ENCODE measurements at places on chromosomes 11 and 22.

GRCh38 chr11:59076876-59077571, 9.1 kb upstream of the GLYATL1B start:
- no peak for DNase-seq

DNA sequence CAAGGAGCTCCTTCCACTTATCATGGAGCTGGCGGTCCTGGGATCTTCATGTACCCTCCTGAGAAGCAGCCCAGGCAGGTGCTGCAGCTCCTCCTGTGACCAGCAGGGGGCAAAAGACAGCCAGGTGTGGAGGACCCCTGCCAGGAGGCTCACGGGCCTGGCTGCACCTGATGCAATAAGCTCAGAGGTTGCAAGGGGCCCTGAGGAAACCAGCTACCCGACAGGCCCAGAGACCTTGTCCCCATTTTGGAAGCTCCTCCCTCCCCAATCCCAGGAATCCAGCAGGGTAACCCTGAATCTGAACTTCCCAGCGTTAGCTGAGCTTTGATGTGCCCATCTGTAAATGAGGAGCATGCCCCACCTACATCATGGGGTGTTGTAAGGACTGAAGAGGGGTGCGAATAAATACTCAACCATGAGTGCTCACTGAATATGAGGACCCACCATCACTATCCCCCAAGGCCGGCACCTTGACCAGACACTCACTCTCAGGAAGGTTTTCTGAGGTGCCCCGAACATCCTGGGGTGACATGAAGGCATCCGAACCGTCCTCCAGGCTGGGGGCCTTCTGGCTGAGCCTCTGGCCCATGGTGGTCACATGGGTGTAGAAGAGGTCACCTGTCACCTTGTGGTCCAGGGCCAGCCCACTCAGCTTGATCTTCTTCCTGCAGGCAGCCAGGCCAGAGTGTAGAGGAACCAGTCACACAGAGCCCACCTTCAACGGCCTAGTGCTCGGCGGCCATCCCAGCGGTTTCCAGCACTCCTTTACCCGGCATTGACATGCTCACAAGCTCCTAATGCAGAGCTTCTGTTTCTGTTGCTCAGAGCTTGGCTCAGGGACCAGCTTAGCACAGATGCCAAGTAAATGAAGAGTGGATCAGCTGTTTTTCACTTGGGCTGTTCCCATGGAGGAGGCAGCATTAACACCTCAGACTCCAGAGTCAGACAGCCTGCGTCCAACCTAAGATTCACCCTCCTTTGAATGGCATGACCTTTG, 21.7 kb downstream of the SLC43A1 start:
- peak; percentile 82 for DNase-seq

DNA sequence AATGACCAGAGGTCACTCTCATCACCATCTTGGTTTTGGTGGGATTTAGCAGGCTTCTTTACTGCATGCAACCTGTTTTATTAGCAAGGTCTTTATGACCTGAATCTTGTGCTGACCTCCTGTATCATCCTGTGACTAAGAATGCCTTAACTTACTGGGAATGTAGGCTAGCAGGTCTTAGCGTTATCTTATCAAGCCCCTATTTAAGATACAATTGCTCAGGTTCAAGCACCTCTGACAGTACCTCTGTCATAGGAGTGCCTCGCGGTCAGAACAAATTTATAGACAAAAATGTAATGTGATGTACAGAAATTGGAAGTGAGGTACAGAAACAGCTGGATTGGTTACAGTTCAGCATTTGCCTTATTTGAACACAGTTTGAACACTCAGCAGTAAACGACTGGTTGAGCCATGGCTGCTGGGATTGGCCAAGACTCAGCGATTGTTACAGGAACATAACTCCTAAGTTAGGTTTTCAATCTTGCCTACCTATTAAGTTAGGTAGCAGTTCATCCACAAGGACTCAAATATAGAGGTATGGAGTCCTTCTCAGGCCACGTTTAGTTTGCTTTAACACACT, 16.1 kb upstream of the TMEM123 start:
- DNase-seq = no peak

- DNase-seq = no peak
Observed at GRCh38 chr11:770642-771616, 6.4 kb downstream of the GATD1 start.

DNA sequence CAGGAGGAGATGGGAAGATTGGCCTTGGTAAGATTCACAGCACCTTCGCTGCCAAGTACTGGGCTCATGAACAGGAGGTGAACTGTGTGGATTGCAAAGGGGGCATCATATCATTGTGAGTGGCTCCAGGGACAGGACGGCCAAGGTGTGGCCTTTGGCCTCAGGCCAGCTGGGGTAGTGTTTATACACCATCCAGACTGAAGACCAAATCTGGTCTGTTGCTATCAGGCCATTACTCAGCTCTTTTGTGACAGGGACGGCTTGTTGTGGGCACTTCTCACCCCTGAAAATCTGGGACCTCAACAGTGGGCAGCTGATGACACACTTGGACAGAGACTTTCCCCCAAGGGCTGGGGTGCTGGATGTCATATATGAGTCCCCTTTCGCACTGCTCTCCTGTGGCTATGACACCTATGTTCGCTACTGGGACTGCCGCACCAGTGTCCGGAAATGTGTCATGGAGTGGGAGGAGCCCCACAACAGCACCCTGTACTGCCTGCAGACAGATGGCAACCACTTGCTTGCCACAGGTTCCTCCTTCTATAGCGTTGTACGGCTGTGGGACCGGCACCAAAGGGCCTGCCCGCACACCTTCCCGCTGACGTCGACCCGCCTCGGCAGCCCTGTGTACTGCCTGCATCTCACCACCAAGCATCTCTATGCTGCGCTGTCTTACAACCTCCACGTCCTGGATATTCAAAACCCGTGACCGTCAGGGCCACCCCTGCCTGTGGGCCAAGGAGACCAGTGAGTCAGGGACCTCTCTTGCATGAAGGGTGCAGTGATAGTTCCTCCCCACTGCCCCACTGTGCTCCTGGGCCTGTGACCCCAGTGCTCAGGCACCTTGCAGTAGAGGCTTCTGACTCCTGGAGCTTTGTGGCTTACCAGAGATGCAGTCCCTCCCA, 83.6 kb downstream of the BCR start:
- peak; percentile 21 for DNase-seq

DNA sequence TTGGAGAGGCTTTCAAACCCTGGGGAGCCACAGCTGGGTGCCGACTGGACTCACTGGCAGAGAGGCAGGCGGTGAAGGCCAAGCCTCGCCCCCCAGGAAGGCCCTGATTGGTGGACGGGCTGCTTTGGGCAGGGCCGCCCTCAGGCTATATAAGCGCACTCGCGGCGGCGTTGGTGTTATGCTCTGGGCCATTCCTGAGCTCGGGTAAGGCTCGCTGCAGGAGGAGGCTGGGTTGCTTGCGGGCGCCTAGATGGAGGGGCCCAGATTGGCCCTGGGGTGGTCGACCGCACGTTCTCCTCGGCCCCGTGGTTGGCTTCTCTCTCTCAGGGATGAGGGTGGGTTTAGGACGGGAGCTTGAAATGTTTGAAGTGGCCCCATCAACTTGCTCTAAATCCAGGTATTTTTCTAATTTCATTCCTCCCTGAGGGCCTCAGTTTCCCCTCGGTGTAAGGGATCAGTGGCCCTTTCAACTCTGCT, at the start of gene SPDYC:
SPDYC (plus strand) TSS at position 176 of the 477 bp plus-strand sequence. CDS start 1,125 bp downstream, outside the sequence.
- no peak for DNase-seq

DNA sequence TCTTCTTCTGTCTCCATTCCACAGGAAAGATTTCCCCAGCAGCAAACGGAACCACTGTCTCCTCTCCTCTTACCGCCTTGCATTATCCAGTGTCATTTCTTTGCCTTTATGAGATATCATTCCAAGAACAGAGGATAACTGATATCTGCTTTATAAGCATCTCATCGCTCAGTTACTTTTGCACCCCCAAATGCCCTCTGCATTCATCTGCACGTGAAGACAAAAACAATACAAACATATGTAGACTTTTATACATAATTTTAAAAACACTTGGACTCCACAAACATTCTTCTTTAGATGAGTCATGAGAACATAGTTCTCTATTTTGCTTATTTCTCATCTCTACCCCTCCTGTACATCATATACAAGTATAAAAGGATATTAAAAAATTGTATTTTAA, 512 bp upstream of the OR51T1 start:
- no peak for DNase-seq

DNA sequence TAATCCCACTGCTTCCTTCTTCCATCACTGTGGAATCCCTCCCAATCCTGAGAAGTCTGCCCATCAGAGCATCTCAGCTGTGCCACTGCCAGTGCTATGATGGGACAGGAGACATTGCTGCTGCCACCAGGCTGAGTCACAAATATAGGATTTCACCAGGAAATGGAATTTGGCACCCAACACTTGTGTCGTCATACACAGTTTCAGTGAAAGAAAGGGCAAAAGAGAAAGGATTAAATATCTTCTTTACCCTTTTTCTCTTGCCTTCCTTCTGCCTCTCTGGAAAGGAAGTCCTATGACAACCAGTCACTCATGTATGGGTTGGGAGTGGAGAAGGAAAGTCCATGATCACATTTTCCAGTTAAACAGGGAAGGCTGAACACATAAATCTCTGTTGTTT, 133.4 kb downstream of the SPON1 start:
- DNase-seq = no peak

GRCh38 chr22:25711491-25711890, 30.5 kb upstream of the MYO18B start:
- DNase-seq = no peak

DNA sequence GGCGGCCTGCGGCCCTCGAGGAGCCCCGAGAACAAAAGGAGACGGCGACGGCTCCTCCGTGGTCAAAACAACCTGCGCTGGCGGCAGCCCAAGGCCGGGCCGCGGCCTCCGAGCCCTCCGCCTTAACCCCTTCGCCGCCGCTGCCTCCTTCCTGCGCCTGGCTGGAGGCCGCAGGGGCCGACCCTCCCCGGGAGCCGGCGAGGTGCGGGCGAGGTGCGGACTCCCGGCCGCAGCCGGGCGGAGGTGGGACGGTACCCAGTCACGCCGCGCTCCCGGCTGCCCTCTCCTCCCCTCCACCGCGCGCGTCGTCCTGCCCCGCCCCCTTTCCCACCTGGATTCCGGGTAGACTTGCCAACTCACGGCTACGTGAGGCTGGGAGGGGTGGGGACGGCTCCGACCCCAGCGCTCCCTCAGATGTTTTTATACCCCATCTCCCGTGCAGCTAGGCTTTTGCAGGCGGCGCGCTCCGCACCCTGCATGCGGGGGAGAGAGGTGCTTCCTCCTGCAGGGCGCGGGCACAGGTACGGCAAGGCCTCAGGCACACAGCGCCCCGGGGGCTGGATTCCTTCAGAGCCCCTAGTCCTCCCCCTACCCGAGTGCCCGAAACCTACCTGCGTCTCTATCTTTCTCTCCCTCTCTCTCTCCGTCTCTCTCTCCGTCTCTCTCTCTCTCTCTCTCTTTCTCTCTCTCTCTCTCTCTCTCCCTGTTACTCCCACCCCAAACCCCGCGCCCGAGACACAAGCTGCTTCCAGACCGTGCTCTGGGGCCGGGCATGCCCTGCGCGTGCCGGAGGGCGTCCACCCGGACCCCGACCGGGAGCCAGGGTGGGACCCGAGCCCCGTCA, 2.0 kb downstream of the PDGFB start:
- no peak for DNase-seq

DNA sequence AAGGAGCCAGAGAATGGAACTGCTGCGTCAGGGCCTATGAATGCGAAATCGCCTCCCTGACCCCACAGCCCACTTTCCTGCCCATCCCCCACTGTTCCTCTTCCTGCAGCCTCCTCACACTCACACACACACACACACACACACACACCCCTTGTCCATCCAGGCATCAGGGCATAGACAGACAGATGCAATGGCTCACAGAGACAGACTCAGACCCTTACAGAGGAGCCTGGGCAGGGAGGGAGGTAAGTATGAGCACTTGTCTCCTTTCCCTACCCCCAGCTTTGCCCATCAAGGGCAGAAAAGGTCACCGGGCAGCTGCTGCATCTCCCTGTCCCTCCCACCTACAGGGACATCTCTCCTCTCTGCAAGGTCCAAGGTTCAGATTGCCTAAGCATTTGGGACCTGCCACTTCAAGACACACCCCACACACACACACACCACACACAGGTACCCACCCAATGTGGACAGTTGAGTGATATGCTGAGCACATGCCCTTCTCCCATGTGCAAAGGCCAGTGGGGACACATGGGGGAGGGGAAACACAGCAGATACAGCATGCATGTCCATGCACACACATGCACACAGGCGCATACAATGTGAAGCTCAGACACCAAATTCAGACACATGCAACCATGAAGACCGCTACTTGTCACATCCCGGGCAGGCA, 2.0 kb upstream of the NRXN2 start:
- no peak for DNase-seq

DNA sequence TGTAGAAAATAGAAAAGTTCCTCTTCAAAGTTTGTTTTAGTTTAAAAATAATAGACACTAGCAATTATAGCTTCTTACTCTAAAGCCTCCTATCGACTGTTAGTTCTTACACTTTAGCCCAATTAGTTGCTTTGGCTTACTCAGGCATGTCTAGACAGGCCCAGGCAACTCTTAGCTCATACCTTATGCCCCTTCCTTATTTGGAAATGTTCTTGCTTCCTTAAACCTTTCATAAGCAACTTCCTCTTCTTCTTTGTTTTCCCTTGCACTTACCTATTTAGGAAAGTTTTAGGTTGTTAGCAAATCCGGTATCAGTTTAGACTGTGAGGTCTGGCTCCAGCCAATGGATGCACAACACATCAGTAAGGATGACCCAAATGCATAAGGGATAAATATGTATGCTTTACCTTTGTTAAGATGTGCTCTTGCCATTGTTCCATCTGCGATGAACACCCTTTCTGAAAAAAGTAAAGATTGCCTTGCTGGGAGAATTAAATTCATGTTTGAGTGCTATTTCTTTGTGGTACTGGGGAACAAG, 1277.5 kb upstream of the CNTN5 start:
- no peak for DNase-seq

- DNase-seq = no peak
Observed at GRCh38 chr11:116202922-116203321, 569.9 kb downstream of the BUD13 start.

- DNase-seq = no peak
Observed at GRCh38 chr11:113859665-113860064, 15.7 kb downstream of the USP28 start.

GRCh38 chr11:121367001-121367843, 74.7 kb downstream of the SC5D start:
- no peak for DNase-seq

GRCh38 chr11:88779577-88779976, 286.2 kb downstream of the GRM5 start:
- DNase-seq = no peak

DNA sequence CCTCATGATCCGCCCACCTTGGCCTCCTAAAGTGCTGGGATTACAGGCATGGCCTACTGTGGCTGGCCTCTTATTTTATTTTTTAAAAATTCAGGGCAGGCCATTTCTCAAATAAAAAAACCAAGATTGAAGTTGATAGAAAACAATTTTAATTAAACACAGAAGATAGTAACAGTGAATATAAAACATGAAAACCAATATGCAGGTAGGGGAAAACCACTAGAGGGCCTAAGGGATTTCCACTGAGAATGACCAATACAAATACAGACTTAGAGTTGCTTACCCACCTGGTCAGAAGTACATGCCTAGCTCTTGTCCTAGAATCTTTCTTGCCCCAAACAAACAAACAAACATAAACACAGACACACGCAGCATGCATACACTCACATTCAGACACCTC, 1.7 kb upstream of the RTCB start:
- no peak for DNase-seq

Measured in activated T-cell treated with anti-CD3 and anti-CD28 coated beads for 4 hours (primary cell).